Mucosa of descending colon (tissue), 3 donors: ENCODE measurements at places on chromosomes 16 and 17. TPM values are rescaled to one million over a fixed set of nuclear protein-coding genes. Genes with fewer than 3 reads are reported as not detected.

Gene ANKS4B
- total RNA-seq, result 55.3 TPM

Gene HBM
- not detected for total RNA-seq

- DNase-seq, result no peak
Observed at GRCh38 chr17:47188271-47188875, 722 bp downstream of the CDC27 start.

Gene NAGS
- 21.4 TPM for total RNA-seq
